ENCODE measurements at places on chromosomes 2 and 18.

DNA sequence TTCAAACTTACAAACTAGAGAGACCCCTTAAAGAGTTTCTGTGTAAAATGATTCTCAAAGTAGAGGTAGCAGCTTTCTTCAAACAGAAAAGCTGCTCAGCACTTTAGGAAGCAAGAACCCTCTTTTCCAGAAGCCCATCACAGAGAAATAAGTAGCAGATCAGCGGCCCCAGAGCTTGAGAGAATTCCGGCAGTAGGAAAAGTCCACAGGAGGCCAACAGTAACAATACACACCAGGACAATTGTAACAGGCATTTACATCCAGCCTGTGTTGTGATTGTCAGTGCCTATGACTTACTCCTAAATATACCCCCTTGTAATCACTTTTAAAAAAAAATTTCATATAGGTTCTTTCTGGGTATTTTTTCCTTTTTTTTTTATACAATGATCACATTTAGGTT is 161.4 kb upstream of the ACVR2A start:
- no peak for DNase-seq

DNA sequence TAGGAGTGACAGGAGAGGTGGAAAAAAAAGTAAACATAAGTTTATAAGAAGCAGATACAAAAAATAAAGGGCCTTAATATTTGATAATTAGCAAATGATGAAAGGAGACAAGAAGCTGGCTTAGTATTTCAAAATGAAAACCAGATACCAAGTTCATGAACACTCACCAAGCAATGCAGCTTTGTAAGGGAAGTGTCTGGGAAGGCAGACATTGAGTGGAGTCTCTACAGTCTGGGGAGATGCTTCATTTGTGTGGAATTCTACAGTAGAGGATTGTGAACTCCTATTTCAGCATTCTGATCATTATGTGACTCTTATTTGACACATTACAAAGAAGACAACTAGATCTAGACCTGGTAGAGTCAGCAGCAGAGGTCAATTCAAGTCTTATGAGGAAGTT is 1072.7 kb downstream of the DSC3 start:
- DNase-seq: no peak

DNA sequence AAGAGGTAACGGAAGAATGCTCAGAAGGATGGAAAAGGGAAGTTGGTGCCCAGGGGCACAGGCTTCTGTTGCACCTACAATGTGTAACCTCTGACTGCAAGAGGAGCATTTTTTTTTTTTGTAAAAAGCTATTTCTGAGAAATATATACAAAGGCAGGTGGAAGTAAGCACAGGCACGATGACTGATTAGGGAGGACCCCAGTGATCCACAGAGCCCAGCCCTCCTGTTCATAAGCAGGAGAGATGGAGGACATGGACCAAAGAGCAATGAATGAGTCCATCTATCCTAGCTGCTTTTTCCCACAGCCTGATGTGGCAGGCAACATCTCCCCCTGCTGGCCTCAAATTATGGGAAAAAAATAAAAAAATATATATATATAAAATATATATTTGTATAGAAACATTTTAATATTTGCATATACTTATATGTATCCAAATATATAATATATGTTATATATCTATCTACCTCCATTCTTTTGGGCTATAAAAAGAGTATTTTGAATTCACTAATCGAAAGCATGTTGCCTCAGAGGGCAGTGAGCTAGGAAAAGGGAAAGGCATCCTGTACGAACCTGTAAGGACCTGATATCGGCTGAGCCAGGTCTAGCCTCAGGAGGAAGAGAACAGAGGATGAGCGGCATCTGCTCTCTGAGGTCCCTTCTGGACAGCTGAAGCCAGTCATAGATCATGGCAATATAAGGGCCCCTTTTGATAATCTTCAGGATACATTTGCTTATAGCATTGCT is 166.0 kb upstream of the STK17B start:
- DNase-seq: no peak

GRCh38 chr2:6443061-6443823 is 422.5 kb downstream of the CMPK2 start:
- no peak for DNase-seq

DNA sequence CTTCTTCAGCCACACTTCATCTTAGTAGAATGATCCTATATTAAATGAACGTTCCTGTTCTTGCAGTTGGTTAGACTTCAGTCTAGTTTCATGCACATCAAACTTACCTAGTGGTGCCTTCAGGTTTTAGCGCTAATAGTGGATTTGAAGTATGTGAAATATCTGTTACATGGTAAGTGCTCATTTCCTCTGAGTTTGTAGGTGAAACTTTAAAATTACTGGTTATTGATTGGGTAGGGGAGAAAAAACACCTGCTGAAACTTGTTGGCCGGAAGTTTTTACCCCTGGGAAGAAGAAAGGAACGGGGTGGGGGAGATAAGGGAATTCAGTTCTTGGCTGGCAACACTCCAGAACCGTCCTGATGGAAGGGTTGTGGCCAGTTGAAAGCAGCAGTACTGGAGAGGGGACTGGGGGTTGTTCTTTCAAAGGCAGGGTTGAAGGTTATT is 112.8 kb downstream of the SPTBN1 start:
- DNase-seq: no peak

DNA sequence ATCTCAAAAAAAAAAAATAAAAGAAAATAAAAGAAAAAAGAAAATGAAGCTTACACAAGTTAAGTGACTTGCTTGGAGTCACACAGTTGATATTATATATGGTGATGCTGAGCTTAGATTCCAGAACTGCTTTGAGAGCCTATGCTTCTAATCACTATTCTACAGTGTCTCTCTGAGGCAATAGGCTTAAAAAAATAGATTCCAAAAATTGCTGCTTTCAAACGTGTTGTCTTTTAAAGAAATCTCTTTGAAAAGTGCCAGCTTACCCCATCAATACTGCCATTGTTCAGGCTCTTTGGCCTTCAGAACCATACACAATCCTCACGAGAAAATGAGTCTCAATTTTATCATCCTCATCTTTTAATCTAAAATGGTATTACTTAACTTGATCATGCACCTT is 102.6 kb downstream of the CDK15 start:
- DNase-seq: no peak

GRCh38 chr2:45254025-45254424 is 244.8 kb upstream of the SIX2 start:
- no peak for DNase-seq

DNA sequence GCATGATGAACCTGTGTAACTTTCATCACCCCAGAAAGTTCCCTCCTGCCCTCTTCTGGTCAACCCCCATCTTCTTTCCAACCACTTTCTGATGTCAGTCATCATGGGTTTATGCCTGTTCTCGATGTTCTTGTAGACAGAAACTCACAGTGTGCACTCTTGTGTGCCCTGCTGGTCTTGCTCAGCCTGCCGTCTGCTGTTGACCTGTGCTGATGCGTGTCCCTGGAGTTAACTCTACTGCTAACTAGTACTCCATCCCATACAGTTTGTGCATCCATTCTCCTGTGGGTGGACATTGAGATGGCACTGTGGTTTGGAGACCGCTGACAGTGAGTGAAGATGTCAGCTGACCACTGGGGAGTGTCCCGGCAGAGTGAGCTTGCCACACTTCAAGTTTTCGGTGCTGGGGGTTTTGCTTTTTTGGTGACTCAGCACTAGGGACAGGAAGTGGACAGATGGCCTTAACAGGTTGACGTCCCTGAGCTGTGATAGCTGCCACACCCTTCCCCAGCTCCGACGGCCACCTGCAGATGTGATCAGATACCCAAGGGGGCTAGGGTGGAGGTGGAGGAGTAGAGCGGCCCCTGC is 14.8 kb downstream of the KLHL29 start:
- DNase-seq: no peak

DNA sequence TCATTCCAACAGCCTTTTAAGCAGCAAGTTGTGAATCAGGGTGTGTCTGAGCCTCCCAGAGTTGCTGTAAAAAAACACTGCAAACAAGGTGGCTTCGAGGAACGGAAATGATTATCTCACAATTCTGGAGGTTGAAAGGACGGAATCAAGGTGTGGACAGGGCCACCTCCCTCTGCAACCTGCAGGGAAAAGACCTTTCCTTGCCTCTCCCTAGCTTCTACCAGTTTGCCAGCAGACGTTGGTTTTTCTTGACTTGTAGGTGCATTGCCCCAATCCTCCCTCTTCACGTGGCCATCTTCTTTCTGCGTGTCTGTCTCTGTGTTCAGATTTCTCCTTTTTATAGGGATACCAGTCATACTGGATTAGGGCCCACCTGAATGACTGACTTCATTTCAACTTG is 24.8 kb upstream of the TMEM131 start:
- DNase-seq: no peak

DNA sequence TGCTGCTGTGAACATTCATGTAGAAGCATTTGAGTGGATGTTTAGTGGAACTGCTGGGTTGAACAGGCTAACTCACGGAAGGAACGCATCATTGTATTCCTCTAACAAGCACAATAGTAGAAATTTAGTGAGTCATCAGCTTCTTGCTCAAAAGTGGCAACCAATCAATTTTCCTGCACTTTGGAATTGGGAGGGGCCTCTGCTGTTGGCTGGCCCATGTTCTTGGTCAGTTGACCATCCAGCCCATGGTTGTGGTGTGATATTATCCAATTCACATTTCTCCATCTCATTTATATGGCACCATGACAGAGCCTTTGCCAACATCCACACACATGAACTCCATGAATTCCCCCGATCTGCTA is 95.0 kb downstream of the TNFRSF11A start:
- no peak for DNase-seq

- peak; percentile 34 for DNase-seq
Measured at GRCh38 chr2:177148477-177149154, 64.0 kb upstream of the HNRNPA3 start.

DNA sequence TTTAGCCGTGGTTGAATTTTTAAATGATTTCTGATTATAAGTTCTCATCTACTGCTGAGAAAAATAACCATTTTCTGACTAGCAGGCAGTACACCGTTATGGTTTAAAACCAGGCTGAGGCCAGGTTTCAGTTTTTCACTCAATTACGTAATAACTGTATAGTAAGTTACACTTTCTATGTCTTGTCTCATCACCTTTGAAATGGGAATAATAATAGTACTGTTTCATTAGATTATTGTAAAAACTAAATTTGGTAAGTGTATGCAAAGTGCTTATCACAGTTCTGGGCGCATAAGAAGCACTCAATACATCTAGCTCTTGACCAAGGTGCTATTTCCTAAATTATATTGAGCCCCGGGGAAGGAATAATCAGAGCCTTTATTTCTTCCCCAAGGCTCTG is 76.8 kb downstream of the LIMS1 start:
- no peak for DNase-seq

- no peak for DNase-seq
Measured at GRCh38 chr2:192155511-192156118, 39.1 kb downstream of the TMEFF2 start.

DNA sequence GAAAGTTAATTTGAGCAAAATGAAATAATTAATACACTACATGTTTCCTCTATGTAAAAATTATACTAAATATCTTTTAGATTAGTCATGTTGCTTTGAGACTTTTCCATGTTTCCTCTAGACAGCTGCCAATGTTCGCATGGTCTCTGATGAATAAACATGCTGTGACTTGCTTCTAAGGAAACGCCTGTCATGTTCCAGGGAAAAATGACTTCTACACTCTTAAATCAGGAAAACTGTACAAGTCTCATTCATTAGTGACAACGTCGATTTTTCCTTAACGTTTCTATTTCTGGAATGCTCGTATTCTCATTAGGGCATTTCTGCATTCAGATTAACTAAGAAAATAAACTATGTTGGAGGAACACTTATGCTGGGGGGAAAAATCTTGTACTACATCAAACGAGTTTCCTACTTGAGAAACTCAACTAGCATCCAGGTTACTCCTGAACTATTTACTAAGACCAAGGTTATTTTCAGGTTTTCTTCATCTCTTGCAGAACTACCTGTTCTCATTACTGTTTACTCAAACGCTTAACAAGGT is 1.6 kb downstream of the COBLL1 start:
- DNase-seq: no peak

DNA sequence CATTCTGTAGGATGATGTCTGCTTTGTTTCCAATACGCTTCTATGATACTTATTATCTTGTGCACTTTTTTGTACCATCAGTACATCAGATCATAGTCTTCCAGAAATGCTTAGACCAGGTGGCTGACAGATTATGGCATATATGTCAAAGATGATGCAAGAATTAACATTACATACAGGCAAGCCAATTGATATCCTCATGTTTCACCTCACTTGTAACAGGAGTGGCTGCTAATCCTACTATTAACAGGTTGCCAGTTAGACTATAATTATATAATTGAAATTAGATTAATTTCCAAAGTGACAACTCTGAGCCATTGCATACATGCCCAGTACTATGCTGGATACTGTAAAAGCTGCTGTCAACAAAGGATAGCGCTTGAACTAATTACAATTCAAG is 77.2 kb downstream of the TLK1 start:
- DNase-seq: no peak

DNA sequence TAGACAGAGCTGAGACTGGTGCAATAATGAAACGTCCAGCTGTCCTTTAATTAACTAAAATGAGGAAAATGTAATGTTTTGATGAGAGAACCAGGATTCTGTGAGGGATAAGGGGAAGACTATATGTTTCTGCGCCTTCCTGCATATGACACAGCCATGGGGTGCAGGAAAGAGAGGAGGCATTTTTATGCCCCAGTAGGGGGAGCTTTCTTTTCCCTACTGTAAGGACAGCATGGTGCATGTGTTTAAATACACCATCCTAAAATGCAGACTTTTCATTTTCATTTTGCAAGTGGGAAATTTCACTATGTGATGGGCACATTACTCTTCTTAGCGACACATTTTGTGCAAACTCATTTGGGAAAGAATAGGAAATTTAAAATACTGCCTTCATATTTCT is 446.1 kb downstream of the ARHGAP15 start:
- DNase-seq: no peak

- DNase-seq: no peak
Measured at GRCh38 chr2:152336854-152337510, 2.0 kb downstream of the FMNL2 start.

DNA sequence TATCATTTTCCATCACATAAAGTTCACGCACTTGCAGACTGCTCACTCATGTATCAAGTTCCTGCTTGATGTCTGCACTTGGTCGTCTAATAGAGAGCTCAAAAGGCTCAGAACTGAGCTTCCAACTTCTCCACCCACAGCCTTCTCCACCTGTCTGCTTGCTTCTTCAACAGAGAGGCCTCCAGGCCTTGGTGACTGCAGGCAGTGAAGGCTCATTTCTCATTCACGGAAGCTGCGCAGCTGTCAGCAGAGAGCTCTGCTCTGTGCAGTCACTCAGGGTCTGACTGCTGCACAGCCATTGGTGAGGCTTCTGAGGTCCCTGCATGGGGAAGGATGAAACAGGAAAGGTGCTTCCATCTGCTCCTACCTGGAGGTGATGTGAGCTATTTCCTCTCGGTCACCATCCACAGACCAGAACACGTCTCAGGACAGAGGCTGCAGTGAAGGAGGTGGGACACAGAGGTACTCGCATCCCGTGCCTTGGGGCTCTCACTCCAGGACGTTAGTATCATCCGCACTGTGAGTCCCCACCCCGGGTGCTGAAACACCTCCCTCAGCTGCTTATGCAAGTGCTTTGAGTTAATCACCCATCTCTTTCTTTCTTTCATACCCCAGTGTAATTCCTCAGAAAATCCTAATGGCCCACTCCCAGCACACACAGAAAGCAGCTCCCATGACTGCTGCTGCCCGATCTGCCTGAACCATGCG is 126.2 kb downstream of the TMEM18 start:
- DNase-seq: no peak

- DNase-seq: no peak
Measured at GRCh38 chr2:31998731-31999383, 12.0 kb downstream of the MEMO1 start.

All from activated CD4-positive, CD25-positive, alpha-beta regulatory T cell (primary cell).